ENCODE measurements at places on chromosomes 7 and 10.

DNA sequence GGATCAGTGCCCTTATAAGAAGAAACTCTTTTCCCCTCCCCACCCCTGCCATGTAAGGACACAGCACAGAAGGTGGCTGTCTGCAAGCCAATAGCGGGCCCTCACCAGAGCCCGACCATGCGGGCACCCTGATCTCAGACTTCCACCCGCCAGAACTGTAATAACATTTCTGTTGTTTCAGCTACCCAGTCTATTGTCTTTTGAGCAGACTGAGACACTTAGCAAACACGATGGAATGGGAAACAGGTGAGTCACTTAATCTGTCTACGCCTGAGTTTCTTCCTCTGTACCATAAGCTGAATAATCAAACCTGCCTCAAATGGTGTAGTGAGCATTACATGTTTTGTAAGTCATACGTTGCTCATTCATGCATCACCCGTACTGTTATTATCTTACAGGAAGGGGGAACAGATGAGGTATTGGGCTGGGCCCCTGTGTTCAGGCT, 58.2 kb downstream of the STRA8 start:
- no peak for DNase-seq

- DNase-seq = no peak
Measured at GRCh38 chr10:21813946-21814345, 189.6 kb downstream of the DNAJC1 start.

- DNase-seq = no peak
Measured at GRCh38 chr10:26384600-26384999, 53.5 kb upstream of the APBB1IP start.

GRCh38 chr10:90775351-90776028, 82.3 kb downstream of the HTR7 start:
- DNase-seq = no peak

DNA sequence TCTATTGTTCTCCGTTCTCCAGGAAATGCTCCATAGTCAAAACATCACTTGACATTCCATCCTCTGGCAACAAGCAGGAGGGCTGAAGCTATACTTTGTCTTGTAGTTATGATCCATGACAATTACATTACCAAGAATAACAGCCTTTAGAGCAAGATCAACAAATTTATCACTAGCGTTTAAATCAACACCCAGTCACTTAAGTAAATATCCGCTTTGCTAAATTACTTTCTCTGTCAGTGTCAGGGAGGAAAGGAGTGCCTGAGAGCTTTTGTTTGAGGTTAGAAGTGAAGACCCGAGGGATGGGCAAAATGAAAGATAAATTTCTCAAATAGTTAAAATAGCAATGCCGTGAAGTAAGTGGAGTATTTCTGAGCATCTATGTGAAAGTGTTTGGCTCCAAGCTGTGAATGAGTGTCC, 236.1 kb upstream of the BMPER start:
- DNase-seq = no peak

DNA sequence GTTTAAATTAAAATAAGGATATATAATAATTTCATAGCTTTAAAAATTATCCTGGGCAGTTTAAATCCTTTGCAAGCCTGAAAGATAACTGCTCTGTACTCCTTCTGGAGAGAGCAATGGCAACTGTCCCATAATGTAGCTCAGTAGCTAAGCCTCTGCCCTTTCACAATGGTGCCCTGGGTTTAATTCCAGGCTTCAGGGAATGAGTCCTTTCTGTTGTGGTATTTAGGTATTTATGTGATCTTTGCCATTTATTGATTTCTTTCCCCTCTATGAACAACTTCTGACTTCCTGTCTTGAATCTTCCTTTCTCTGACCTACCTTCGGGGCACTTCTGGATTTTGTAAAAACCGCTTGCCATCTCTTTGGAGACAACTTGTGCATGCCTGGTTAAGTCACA, 773.2 kb downstream of the IPMK start:
- DNase-seq = no peak

DNA sequence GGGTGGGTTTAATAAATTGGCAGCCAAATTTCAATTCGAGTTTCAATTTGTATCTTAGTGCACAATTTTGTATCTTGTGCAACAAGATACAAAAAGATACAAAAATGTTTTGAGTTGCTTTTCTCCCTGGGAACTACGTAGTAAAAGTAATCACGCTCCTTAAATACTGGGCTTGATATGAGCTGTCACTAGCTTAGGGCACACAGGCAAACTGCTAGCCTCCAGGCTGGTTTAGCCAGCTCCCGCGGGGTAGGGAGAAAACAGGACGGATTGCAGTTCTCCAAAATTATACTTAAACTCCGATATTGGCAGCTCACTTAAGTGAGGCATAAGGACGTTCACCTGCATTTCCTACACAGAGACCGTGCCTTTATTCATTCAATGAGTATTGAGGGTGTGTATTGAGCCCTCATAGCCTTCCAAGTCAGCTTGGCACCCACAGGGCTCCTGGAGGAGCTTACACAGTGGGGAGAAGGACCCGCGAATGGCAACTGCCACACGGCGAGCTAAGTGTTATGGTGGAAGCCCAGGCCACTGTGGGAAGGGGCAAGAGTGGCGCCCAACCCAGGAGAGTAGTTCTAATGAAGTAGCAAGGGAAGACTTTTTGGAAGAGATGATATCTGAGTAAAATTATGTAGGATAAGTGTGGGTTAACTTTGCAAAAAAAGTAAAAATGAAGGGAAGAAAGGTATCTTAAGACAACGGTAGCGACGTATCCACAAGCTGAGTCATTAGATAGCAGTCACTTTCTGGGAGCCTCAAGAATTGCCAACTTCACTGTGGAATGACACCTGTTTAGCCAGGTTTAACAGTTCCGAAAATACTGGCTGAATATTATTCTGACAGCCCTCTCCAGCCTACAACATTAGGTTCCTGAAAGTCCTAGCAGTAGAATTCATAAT, 1.6 kb upstream of the EPC1 start:
- DNase-seq = no peak

DNA sequence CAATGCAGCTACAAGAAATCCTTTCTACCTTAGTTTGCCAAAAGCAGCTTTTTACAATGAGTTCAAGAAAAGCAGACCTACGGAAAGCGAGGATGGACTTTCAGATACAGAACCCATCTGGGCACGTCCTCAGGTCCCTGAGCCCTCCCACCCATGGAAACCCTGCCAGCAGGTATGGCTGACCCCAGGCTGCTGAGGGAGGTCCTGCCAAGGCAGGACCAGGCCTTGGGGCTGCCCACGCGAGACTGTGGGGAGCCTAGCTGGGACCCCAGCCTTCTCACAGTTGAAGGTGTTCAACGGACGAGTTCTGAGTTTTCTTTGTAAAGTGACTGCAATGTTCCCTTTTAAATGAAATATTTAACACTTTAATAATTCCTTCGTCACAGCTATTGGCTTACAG, 245.0 kb downstream of the MGMT start:
- no peak for DNase-seq

DNA sequence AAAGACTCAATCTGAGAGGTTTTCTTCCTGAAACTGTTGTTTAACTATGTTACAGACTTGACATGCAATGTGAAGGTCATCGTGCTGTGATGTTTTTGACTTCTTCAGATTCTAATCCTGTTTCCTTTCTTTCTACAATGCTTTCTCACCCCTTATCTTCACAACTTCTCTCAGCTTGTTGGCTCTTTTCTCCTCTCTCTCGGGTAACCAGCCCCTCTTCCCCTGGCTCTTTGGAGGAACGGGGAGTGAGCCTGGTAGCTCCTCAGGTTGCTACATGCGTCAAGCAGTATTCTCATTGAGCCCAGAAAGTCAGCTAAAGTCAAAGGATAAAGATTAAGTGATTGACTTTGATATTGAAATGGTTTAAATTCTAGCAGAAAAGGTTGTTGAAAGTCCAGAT, 40.1 kb downstream of the SEC23IP start:
- DNase-seq = no peak

DNA sequence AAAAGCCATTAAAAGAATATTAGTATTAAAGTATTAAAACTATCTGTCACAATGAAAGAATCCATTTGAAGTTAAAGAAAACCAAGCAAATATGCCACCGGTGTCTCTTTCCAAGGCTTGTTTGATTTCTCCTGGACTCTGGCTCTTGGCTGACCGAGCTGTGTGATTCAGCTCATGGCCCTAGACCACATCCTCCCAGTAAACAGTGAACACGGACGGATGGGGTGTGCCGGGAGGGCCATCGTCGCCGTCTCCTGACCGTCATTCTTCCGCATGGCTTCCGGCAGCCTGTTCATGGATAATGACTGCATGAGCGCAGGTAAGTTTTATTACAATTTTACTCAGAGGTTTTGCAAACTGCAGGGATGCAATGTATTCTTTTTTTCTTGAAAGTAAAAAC, 218.5 kb downstream of the DNAJB6 start:
- no peak for DNase-seq

- DNase-seq = no peak
Measured at GRCh38 chr7:38374507-38374906, 101.1 kb upstream of the TARP start.

GRCh38 chr7:29859524-29860185, 53.3 kb downstream of the WIPF3 start:
- no peak for DNase-seq

DNA sequence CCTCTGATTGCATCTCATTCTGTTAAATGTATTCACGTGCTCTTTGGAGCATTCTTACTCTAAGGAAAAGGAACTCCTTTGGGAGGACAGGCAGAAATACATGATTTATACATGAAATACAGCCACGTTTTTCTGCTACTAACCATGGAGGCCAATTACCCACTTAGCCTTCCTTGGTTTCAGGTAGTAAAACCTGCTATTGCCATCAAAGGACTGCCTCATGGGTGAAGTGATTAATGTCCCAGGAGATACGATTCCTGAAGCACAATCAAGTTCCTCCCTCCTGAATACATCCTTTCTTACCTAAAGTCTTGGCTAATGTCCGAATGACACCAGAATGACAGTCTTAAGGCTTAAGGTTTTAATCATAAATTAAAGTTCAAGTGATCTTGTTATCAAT, 58.5 kb upstream of the PIK3CG start:
- DNase-seq = no peak

- DNase-seq = no peak
Measured at GRCh38 chr7:128323040-128323439, 20.7 kb downstream of the RBM28 start.

DNA sequence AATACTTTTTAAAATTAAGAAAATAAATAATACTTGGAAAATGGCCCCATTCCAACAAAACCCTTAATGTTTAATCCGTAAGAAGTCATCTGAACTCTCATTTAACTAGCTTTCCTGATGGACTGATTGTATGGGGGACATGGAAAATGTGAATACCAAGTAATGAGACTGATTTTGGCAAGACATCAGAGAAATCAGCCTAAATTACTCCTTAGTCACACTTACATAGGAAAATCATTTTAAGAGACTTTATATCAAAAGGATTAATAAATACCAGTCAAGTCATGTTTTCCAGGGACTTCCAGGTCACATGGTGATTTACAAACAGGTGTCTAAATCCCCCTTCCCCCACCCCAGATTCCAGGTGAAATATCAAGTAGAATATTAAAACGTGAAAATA, 58.2 kb downstream of the GRM8 start:
- no peak for DNase-seq
